ENCODE measurements at places on chromosomes 4 and X. TPM values are rescaled to one million over a fixed set of nuclear protein-coding genes. Genes with fewer than 3 reads are reported as not detected.
A peak's percentile ranks its signal among the peaks of the same experiment; 100 is the strongest.

- no peak for DNase-seq
These were observed 14.5 kb upstream of the DKK2 start for GRCh38 chr4:107050525-107051135.

DNA sequence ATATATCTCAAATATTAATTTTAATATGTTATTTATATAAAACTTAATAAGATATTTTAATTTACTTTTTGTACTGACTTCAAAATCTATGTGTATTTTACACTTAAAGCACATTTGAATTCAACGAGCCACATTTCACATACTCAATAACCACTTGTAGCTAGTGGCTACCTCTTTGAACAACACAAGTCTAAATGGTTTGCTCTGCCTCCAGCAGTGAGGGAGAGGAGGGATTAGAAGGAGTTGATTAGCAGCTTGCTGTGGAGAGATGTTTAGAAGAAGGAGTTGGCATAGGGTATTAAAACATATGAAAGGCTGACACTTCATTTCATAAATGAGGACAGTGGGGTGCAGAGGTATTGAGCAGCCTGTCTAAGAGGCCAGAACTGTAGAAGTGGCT lies 124.0 kb downstream of the ARHGAP24 start:
- no peak for DNase-seq

- peak; percentile 76 for DNase-seq
These were observed 115.0 kb downstream of the SMIM20 start for GRCh38 chr4:26028793-26029567.

- no peak for DNase-seq
These were observed 83.6 kb downstream of the CHM start for GRCh38 chrX:85963736-85964135.

GRCh38 chr4:39032218-39033085 lies at the start of gene TMEM156:
Gene TMEM156, minus strand, starts transcription at chr4:39032409. Its CDS starts 96 bp downstream, at chr4:39032313.
- no peak for DNase-seq

- DNase-seq: no peak
These were observed 119.7 kb upstream of the TBC1D9 start for GRCh38 chr4:140875746-140876452.

- DNase-seq: no peak
These were observed 195.2 kb upstream of the STK26 start for GRCh38 chrX:131827935-131828334.

- DNase-seq: no peak
These were observed 142.5 kb upstream of the MAB21L2 start for GRCh38 chr4:150439451-150439933.

- no peak for DNase-seq
These were observed 10.5 kb upstream of the DCHS2 start for GRCh38 chr4:154502111-154502510.

- no peak for DNase-seq
These were observed 62.5 kb downstream of the STX18 start for GRCh38 chr4:4479366-4479765.

GRCh38 chr4:1981251-1982058 lies 27.3 kb downstream of the NELFA start:
- DNase-seq: no peak

DNA sequence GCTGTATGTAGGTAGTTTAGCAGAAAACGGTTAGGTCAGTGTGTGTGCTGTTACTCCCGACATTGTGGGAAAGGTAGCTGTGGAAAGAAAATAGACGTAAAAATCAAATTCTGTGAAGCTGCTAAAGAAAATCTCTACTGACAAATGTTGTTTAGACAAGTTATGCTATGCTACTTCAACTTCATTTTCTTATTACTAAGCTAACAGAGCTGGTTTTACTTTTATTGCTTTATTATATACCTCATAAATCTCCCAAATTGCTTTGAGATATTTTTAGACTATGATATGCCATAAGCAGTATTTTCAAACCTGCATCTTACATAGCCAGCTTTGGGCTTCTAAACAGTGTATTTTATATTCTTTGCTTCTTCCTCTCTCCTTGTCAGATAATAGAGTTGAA lies 108.2 kb upstream of the PACRGL start:
- no peak for DNase-seq

GRCh38 chrX:139304471-139304870 lies 226.1 kb upstream of the F9 start:
- DNase-seq: no peak

DNA sequence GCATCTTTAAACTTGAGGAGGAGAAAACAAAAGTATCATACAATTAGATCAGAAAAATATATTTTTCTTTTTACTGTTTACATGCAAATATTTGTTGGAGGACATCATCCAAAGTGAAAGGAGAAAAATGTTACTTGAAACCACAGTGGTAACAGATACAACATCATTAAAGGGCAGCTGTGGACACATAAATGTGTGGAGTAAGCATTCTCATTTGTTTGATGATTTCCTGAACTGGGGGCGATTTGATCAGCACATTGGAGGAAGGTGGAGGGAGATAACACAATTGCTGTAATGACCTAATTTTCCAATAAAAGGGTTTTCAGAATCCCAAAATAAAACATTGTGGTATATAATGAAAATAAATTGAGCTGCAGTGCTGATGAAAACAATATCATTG lies 314.5 kb upstream of the HS3ST1 start:
- no peak for DNase-seq

GRCh38 chr4:163535657-163536056 lies 41.2 kb downstream of the TMA16 start:
- DNase-seq: no peak

DNA sequence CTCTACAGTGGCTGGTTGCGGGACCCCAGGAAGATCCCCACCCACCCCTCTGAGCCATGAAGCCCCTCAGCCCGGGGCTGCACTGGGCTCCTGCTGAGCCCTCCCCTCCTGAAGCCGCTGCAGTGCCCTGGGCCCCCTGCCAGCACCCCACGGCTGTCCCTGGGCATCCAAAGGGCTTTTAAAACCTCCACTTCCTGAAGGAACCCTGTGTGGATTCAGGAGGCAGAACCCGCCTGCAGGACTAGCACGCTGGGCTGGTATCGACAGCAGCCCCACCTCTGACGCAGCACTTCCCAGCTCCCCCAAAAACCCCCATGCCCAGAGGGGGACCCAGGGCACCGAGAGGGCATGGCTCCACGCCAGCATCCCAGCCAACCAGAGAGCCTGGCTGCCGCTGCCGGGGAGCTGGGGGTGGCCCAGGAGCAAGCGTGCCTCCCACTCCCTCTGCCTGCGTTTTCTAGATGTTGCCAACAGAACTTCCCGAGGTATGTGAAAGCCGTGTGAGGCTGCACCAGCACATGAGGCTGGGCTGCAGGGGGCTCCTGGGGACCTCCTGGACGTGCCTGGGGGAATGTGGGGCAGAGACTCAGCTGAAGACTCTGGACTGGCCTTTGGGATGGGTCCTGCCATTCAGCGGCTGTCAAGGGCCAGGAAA lies 6.3 kb downstream of the MXD4 start:
- peak; percentile 59 for DNase-seq

DNA sequence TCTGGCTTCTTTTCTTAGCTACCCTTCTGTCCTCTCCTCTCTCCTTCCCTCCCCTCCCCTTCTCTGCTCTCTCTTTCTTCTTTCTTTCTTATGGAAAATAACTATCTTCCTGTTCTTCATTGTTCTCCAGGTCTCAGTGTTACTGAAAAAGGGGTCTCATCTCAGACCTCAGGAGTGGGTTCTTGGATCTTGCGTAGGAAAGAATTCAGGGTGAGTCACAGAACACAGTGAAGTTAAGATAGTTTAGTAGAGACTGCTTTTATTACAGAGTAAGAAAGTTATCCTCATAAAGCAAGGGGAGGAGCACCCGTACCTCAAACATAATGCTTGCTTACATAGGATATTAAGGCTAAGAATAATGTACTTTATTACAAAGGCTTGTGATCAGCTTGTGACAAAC lies 31.8 kb upstream of the CWH43 start:
- no peak for DNase-seq

- DNase-seq: no peak
These were observed 376.7 kb downstream of the GPM6A start for GRCh38 chr4:175435381-175435783.

DNA sequence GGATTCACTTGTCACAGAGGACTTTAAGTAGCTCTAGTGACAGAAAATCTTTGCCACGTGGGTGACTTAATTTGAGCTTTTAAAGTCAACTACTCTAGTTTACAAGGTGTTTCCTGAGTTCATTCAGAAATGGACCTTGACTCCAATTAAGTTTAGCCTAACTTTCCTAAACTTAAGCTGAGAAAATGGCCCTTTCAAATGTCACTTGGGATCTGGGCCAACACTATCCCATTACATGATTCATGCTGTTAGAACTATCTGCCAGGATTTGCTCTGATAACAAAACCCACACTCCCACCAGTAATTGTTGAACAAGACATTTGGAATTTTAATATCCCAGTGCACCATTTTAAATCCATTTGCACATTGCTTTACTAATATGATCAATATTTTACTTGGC lies 40.8 kb downstream of the C4orf46 start:
- DNase-seq: no peak

DNA sequence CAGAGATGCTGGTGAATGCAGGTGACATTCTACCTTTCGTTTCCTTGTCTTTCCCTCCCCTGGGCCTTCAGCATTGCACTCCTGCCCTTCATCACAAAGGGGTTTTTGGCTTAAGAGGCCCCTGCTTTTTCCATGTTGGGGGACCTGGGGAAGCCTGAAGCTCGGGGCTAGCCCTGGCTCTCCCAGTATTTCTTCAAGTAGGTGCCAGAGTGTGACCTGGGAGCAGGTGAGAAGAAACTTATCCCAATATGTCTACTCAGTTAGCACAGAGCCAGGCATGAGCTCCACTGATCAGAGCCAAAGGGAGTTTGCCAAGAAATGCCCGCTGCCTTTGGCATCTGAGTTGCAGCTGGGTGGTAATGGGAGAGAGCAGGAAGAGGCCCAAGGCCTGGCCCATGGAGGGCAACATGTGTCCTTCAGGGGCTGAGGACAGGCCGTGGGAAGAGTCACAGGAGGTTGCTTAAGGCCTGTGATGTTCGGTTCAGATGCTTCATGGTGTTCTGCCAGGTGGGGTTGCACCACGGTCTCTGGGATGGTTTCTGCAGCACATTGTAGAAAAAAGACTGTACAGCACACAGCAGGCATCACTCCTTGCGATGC lies 7.6 kb downstream of the PRRG3 start:
- DNase-seq: no peak

LNX1 gene
- 8.9 TPM for total RNA-seq

NPY5R gene
- 0.24 TPM for total RNA-seq

GAGE12E gene
- not detected for total RNA-seq

WAS gene
- 4.5 TPM for total RNA-seq

AREG gene
- total RNA-seq: 31.3 TPM

GUCY1B1 gene
- 11.3 TPM for total RNA-seq

FAM9C gene
- total RNA-seq: not detected

GAB1 gene
- total RNA-seq: 81.7 TPM

ALPK1 gene
- total RNA-seq: 8.1 TPM
